ENCODE measurements at places on chromosomes 11 and 22.

DNA sequence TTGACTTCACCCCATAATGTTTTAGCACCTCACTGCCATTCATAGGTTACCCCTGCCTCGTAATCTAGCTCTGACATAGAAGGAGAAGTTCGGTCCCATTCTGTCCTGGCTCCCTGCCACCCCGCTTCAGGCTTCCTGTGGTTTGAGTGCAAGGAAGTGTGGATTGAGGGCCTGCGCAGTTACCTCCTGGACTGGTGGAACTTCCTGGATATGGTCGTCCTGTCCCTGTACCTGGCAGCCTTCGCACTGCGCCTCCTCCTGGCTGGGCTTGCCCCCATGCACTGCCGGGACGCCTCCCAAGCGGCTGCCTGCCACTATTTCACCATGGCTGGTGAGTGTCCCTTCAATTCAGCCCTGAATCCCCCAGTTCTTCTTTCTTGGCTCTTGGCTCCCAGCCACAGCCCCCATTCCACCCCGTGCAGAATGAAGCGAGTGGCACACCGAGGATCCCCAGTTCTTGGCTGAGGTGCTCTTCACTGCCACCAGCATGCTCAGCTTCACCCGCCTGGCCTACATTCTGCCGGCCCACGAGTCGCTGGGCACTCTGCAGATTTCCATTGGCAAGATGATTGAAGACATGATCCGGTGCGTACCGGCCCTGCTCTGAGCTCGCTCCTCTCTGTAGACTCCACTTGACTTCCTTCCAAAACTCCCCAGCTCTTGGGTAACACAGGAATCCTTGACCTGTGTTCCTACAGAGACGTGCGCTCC, 15.4 kb downstream of the ART5 start:
- DNase-seq = no peak

GRCh38 chr11:123261345-123262106, 66.5 kb upstream of the CLMP start:
- DNase-seq = no peak

DNA sequence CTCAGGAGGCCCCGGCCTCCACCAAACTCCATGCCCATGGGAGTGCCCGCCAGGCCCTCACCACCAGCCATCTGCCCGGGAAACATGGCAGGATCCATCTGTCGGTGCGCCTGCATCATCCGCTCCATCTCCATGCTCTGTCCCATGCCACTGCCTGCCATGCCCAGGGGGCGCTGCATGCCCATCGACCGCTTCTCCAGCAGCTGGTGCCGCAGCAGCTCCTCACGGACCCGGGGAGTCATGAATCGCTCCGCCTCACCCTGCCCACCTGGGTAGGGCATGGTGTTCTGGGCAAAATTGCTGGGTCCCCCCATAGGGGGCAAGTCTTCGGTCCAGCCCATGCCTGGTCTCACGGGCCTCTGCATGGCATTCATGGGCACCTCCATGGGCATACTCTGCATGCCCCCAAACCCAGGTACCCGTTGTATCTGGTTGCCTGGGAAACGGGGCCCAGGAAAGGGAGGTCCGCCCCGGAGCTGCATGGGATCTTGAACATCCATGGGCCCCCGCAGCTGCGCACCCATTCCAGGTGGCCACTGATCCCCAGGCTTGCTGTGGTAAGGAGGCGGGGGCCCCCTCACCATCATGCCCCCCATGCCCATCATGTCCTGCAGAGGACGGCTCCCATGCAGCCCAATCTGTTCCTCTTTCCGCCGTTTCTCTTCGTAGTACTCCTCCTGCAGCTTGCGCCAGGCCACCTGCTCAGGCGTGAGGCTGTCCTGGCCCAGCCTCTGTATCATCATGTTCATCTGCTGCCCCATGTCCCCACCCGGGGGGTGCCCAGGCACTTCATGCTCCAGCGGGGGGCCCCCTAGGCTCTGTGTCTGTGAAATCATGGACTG, 18.0 kb downstream of the CXCR5 start:
- DNase-seq = no peak

DNA sequence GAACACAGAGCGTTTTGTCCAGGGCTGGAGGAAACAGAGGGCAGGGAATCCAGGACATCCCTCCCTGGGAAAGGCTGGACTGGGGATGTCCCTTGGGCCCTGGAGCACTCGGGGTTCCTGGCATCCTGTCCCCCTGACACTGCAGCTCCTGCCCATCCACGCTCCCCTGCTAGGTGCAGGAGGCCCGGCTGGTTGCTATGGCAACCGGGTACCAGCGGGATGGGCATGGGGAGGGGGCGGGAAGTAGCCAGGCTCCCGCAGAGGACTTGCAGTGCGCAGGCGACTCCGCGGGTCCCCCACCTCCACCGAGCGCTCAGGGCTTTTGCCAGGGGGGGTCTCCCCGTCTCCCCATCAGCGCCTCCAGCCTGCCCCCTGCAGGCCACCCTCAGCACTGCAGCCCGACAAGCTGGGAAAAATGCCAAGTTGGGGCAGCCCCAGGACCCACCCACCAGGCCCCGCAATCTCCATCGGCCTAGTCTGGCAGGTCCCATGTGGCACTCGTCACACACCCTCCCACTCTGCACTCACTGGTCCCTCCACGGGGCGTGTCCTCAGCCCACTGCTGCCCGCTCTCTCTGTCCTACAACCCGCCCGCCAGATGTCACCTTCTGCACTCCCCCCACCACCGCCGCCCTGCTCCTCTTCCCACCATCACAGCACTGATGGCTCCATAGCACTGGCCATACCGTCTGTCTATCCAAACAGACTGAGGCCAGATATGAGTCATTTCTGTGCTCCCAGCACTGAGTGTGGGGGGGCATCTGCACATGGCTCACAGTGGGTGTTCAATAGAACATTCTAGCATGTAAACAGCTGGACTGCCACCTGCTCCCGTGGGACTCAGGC, 31.5 kb downstream of the KIAA0930 start:
- no peak for DNase-seq

GRCh38 chr22:47452184-47452583, 689.7 kb downstream of the TBC1D22A start:
- DNase-seq = no peak

DNA sequence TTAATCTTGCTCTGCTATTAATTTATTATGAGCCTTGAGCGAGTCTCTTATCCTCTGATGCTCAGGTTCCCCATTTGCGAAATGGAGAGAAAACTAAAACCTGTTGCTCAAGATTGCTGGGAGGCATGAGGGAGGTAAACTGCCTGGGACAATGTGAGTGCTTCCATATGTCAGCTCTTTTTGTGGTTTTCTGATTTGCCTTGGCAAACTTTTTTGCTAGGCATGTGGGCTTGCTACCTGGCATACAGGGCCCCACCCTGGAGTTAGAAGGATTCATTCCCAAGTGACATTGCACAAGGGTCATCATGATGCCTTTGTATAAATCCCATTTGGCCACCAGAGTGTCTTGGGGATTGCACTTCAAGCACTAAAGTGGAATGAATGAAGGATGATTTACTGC, 22.4 kb downstream of the TSPAN18 start:
- no peak for DNase-seq
